ENCODE measurements at places on chromosomes 13 and 19. TPM values are rescaled to one million over a fixed set of nuclear protein-coding genes. Genes with fewer than 3 reads are reported as not detected.

Gene C19orf73
- 2.1 TPM for total RNA-seq

DNA sequence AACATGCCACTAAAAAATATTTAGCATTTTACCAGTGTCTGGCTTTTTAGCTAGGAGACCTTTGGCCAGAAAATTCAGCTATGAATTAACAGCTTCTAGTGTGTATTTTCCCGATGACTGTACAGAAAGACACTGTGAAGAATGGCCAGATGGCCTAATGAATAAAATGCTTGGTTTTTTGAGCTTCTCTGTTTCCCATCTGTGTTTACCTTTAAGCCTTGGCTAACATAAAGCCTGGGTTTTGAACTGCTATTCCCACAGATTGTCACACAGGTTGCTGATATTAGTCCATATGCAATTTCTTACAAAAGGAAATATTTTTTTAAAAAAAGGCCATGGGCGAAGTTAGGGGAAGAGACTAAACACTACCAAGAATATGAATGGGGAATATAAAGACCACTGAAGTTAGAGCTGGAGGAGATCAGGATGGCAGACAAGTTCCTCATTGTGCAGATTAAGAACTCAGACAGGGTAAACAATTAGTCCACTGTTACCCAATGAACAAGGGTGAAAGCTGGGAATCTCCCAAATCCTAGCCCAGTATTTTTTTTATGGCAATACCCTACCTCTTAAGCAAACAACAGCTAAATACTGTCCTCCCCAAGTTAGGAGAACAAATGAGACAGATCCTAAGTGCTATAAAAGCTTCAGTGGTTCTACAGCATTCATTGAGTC, 95.1 kb downstream of the DCT start:
- no peak overlapping the region for H3K4me3 ChIP-seq
- no peaks in the 10 kb centered on the region for H3K27me3 ChIP-seq
- H3K36me3 ChIP-seq: no peaks in the 10 kb centered on the region
- no peak for DNase-seq
- H3K27ac ChIP-seq: no peak overlapping the region

GRCh38 chr19:1672038-1672768, 19.8 kb upstream of the TCF3 start:
- no peak for DNase-seq
- H3K36me3 ChIP-seq: no peaks in the 10 kb centered on the region
- no peak overlapping the region for H3K27ac ChIP-seq
- peaks cover 44% of the 10 kb centered on the region for H3K4me1 ChIP-seq
- no peak overlapping the region for H3K4me3 ChIP-seq

DNA sequence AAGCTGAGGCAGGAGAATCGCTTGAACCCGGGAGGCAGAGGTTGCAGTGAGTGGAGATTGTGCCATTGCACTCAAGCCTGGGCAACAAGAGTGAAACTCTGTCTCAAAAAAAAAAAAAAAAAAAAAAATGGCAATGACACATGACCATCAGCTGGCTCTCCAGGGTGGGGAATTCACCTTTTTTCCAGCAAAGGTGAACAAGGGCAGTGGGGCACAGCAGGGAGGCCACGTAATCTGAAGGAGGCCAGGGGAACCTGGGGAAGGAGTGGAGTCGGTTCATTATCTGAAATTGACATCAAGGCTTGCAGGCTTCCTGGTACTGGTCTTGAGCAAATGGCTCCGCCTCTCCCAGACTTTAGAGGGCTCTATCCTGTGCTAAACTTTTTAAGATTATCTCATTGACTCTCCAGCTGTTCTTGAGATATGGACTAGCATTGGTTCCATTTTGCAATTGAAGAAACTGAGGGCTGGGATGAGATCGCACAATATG, 28.1 kb downstream of the KEAP1 start:
- H3K4me3 ChIP-seq: no peak overlapping the region
- H3K36me3 ChIP-seq: no peaks in the 10 kb centered on the region
- DNase-seq: no peak
- H3K27ac ChIP-seq: no peak overlapping the region

- H3K36me3 ChIP-seq: peaks cover 23% of the 10 kb centered on the region
- no peaks in the 10 kb centered on the region for H3K27me3 ChIP-seq
- peak overlapping the region; percentile 93 for H3K4me3 ChIP-seq
- H3K4me1 ChIP-seq: peaks cover 36% of the 10 kb centered on the region
Measured at GRCh38 chr19:40716031-40716481, 630 bp downstream of the COQ8B start.

DNA sequence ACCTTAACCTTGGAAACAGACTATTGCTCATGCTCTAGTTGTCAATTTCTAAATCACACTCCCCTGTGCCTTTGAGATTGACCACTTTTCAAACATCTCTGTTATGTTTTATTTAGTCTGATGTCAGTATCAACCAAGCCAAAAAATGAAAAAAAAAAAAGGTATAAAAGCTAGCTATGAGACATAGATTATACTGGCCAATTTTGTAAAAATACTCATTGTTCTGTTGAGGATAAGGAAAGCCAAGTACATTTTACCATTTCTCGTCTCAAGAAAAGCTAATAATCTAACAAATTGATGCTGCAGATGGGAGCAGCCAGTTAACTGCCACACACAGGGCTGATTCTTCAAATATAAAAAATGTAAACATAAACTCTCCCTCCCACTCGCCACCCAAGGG, 572.6 kb upstream of the KLF12 start:
- H3K36me3 ChIP-seq: no peaks in the 10 kb centered on the region
- no peak overlapping the region for H3K4me3 ChIP-seq
- no peak for DNase-seq
- no peak overlapping the region for H3K27ac ChIP-seq

DNA sequence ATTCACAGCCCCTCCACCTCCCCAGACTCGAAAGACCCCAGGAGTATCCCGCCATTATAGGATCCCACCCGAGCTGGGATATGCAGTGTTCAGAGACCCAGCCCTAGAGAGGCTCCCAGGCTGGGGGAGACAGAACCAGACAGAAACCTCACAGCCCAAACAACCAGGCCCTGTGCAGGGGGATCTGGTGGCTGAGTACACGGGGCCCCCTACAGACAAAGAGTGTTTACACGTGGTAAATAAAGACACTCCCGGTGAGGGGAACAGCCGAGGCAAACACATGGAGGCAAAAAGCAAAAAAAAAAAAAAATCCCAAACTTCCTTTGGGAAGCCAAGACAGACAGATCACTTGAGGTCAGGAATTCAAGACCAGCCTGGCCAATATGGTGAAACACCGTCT, 25.1 kb downstream of the TINCR start:
- H3K4me3 ChIP-seq: no peak overlapping the region
- no peaks in the 10 kb centered on the region for H3K27me3 ChIP-seq
- H3K27ac ChIP-seq: no peak overlapping the region
